ENCODE measurements at places on chromosomes 6 and 20.

GRCh38 chr20:45823949-45824835, 2.9 kb downstream of the TNNC2 start:
- no peak for DNase-seq

DNA sequence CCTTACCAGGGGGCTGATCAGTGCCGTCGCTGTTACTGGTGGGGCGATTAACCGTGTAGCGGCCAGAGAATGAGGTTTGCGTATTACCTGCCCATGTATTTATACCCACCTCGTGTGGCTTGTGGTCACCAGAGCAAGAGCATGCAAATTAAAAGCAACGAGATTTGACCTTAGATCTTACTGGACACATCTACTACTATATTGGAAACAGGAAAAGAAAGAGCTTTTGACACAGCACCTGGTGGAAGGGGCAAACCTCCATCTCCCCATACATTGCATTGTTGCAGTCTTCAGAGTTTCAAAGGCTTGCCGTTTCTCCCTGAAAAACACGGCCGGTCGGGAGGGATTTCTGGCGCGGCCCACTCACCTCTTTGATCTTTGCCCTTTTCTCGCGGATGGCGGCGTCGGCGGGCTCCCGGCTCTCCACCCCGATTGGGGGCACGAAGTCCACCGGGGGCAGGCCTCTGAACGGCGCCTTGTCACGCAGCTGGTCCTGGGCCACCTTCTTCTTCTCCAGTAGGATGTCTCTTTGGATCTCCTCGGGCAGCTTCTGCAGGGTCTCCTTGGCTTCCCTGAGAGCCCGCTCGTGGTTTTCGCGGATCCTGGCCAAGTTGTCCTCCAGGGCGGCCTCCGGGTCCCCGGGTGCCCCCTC, 1.3 kb downstream of the MAN1A1 start:
- peak; percentile 37 for DNase-seq

GRCh38 chr6:42007286-42008137, 42.8 kb upstream of the TAF8 start:
- no peak for DNase-seq

DNA sequence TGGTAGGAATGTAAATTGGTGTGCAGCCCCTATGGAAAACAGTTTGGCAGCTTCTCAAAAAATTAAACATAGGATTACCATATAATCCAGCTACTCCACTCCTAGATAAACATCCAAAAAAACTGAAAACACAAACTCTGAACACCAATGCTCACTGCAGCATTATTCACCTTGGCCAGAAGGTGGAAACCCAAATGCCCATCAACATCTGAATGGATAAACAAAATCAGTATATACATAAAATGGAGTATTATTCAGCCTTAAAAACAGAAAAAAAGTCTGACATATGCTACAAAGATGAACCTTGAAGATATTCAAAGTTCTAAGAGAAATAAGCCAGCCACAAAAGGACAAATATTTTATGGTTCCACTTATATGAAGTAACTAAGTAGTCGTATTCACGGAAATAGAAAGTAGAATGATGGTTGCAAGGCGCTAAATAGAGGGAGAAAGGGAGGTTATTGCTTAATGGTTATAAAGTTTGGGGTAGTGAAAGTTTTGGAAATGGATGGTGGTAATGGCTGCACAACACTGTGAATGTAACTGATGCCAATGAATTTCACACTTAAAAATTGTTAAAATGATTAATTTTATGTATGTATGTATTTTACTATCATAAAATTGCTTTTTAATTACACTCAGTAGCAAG, 4.0 kb downstream of the PHF10 start:
- DNase-seq, result no peak

DNA sequence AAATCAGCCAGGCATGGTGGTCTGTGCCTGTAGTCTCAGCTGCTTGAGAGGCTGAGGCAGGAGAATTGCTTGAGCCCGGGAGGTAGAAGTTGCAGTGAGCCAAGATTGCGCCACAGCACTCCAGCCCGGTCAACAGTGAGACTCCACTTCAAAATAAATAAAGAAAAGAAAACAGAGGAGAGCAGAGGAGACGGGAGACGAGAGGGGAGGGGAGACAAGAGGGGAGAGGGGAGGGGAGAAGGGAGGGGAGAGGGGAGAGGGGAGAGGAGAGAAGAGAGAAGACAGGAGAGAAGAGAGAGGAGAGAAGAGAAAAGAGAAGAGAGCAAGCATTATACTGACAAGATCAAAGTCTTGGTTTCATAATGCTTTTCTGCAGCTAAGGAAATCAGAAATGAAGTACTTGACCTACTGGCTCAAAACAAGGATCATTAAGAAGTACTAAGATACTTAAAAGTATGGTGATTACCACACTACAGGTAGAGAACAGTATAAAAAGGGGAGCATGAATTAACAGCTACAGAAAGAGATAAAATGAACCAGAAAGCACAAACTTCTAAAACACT, 30.5 kb downstream of the FAM8A1 start:
- no peak for DNase-seq

All from activated naive CD4-positive, alpha-beta T cell treated with anti-CD3 and anti-CD28 coated beads, Interleukin-2, amount 50 U/mL, for 72 hours (primary cell).